T-helper 2 cell (primary cell): ENCODE measurements at places on chromosomes 12 and 14.

DNA sequence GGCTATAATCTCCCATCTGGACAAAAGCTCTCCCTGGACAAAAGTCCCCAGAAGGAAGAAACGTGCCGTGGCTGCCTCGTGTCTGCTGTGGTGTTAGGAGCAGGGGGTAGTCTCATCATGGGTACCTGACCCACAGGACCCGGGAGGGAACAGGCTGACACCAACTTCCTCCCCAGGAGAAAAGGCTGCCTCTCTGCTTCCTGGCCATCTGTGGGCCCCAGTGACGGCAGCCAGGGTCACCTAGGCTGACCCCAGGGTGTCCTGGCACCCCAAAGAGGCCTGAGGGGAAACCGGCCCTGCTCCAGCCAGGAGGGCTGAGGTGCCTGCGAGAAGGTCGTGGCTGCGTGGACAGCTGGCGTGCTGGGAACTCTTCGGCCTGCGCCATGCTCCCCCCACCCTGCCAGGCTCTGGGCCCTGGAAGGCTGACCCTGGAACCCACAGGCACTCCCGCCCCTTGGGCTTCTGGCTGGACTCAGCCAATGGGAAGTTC, 133.9 kb downstream of the RFLNA start:
- no peak for DNase-seq

GRCh38 chr12:100031836-100032235, 47.1 kb upstream of the ANKS1B start:
- DNase-seq, result no peak

DNA sequence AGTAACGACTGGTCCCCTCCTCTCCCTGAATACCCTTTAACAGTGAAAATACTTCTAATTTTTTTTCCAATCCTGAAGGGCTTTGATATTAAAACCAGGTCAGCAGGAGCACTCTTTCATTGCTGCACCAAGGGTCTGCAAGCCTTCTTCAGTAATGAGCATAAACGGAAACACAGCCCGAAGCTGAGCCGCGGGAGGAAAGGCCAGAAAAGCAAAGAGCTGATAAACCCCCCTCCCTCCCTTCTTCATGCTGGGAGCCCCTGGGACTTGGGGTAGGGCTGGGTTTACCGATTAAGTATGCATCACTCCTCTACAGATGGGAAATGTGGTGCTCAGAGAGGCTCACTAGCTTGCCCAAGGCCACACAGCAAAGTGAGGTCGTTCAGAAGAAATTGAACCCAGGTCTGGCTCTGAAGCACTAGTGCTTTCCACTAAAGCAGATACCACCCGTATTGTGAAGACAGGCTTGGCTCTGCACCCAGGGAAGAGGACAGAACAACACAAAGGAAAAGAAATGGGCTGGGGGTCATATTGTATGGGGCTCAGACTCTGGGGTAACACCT, 128.8 kb downstream of the GLT1D1 start:
- no peak for DNase-seq

GRCh38 chr12:9669534-9669933, at the start of gene CLEC2D:
Gene CLEC2D, plus strand, starts transcription at chr12:9669713. Its CDS starts 22 bp downstream, at chr12:9669735.
- no peak for DNase-seq

DNA sequence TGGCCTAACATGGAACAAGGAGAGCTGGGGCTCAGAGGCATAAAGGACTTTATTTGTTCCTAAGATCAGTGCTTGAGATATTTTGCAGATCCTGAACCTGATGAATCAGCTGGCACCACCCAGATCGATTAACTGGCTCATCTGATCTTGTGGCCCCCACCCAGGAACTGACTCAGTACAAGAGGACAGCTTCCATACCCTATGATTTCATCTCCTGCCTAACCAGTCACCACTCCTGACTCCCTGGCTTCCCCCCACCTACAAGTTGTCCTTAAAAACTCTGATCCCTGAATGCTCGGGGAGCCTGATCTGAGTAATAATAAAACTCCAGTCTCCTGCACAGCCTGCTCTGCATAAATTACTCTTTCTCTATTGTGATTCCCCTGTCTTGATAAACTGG, 5.1 kb downstream of the C12orf56 start:
- peak; percentile 14 for DNase-seq

DNA sequence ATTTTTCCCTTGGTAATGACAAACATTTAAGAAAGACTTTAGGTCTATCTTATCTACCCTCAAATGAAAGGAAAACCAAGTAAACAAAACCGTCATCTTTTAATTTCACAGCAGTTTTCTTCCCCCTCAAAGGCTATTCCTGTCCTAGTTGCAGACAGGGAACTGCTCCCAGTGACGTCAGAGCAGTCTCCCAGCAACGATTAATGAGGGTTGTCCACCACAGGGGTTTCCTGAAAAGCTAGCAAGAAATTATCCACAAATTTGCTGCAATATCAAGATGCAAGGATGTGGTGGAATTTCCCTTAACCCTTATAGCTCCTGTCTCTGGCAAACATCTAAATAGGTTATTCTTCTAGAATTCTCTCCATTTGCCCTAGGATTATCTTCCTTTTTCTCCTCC, 89.1 kb upstream of the STAC3 start:
- no peak for DNase-seq
